Peyer's patch (tissue), 4 donors: ENCODE measurements at places on chromosomes 3 and 15. TPM values are rescaled to one million over a fixed set of nuclear protein-coding genes. Genes with fewer than 3 reads are reported as not detected.

MYO1E gene
- 380 TPM for total RNA-seq

XCR1 gene
- total RNA-seq: not detected

SLC51B gene
- total RNA-seq: 242 TPM

TM4SF4 gene
- total RNA-seq: 170 TPM

IGSF10 gene
- total RNA-seq: 5.4 TPM

HCLS1 gene
- total RNA-seq: 161 TPM

ANKUB1 gene
- total RNA-seq: not detected

GHSR gene
- not detected for total RNA-seq

SAMMSON gene
- total RNA-seq: not detected

SMCO1 gene
- not detected for total RNA-seq

CHRM5 gene
- not detected for total RNA-seq

THRB gene
- 12.7 TPM for total RNA-seq

C2CD4B gene
- 1.8 TPM for total RNA-seq

- DNase-seq: no peak
- H3K4me1 ChIP-seq: no peaks in the 10 kb centered on the region
- H3K4me3 ChIP-seq: no peak overlapping the region
These were observed 250.5 kb upstream of the SETMAR start for GRCh38 chr3:4052706-4053105.

GRCh38 chr3:70358978-70359580, 46.6 kb upstream of the MDFIC2 start:
- H3K4me1 ChIP-seq: no peaks in the 10 kb centered on the region
- H3K27me3 ChIP-seq: no peaks in the 10 kb centered on the region
- H3K27ac ChIP-seq: no peak overlapping the region
- no peaks in the 10 kb centered on the region for H3K36me3 ChIP-seq
- no peak for DNase-seq

DNA sequence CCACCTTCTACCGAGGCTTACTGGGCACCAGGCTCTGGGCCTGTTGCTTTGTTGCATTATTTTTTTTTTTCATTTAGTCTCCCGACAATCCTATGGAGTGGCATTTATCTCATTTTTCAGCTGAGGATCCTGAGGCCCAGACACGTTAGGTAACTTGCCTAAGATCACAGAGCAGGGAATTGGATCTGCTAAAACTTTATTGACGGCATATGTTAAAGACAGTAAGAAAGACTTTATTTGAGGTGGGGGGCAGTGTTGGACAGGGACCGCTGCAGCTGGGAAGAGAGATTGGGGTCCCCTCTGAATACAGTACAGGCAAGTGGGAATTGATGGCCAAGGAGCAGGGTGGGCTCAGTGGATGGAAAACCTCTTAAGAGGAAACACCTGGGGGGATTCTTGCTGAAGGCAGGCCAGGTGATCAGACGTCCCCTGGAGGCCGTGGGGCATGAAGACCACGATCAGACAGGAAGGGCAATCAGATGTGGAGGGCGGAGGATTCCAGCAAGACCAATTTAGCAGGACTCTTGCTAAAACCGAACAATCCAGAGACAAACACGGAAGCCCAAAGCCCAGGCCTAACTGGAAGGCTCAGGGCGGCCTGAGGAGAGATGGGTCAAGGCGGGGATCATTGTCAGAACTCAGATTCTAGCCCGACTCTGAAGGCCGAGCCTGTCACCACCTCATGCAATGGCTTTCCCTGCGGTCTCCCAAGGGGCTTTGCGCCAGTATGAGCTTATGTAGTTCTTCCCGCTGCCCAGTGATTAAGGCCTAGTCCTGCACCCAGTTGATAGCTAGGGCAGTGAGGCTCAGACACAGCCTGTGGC, 53.7 kb downstream of the RGMA start:
- no peak overlapping the region for H3K27ac ChIP-seq
- H3K27me3 ChIP-seq: no peaks in the 10 kb centered on the region
- no peak overlapping the region for H3K4me3 ChIP-seq

- H3K4me3 ChIP-seq: no peak overlapping the region
- no peak for DNase-seq
- no peak overlapping the region for H3K27ac ChIP-seq
- H3K27me3 ChIP-seq: no peaks in the 10 kb centered on the region
- H3K4me1 ChIP-seq: no peaks in the 10 kb centered on the region
- no peaks in the 10 kb centered on the region for H3K36me3 ChIP-seq
These were observed 343.5 kb downstream of the EDEM1 start for GRCh38 chr3:5531039-5531438.

GRCh38 chr3:121626495-121626894, 33.3 kb downstream of the FBXO40 start:
- no peak overlapping the region for H3K27ac ChIP-seq
- H3K36me3 ChIP-seq: no peaks in the 10 kb centered on the region
- no peaks in the 10 kb centered on the region for H3K27me3 ChIP-seq
- H3K4me1 ChIP-seq: no peaks in the 10 kb centered on the region
- no peak for DNase-seq

- no peaks in the 10 kb centered on the region for H3K36me3 ChIP-seq
- H3K4me1 ChIP-seq: no peaks in the 10 kb centered on the region
- H3K27me3 ChIP-seq: no peaks in the 10 kb centered on the region
- no peak for DNase-seq
- H3K27ac ChIP-seq: no peak overlapping the region
- H3K4me3 ChIP-seq: no peak overlapping the region
These were observed 143.6 kb upstream of the SLITRK3 start for GRCh38 chr3:165339753-165340152.

DNA sequence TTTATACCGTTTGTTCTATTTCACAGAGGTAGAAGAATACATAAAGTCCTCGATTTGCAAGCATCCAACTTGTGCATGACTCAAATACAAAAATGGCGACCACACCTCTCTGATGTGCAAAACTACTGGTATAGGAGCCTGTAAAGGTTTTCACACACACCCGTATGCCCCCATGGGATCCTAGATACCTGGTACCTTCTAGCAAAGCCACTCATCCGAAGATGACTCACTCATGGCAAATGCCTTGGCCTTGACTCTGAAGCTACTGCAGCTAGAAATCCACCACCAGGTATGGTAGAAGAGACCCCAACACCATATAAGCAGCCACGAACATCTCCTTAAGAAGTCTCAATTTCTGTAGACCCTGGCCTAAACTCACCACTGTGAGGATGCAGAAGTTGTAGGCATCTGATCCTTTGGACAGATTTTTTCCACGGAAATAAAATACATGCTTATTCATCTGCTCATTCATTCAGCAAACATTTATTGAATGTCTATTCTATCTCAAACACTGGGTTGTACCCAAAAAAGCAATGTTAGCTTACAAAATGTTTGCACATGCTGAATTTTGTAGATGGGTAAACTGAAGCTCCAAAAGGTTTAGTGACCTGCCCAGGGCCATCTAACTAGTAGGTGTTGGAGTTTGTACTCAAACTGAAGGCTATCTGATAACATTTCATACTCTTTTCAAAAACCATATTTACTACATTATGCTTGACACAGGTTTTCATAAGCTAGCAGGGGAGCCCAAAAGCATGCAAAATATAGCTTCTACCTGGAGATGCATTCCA, 158.8 kb downstream of the RORA start:
- no peaks in the 10 kb centered on the region for H3K4me1 ChIP-seq
- no peak overlapping the region for H3K4me3 ChIP-seq
- no peaks in the 10 kb centered on the region for H3K36me3 ChIP-seq
- no peak overlapping the region for H3K27ac ChIP-seq
- no peaks in the 10 kb centered on the region for H3K27me3 ChIP-seq
- DNase-seq: no peak

- H3K4me3 ChIP-seq: no peak overlapping the region
- no peaks in the 10 kb centered on the region for H3K36me3 ChIP-seq
- H3K4me1 ChIP-seq: peaks cover 8% of the 10 kb centered on the region
- H3K27ac ChIP-seq: no peak overlapping the region
These were observed 14.1 kb downstream of the EPHB3 start for GRCh38 chr3:184575701-184576100.

GRCh38 chr3:147661916-147662315, 252.8 kb downstream of the ZIC1 start:
- no peaks in the 10 kb centered on the region for H3K4me1 ChIP-seq
- no peak overlapping the region for H3K4me3 ChIP-seq
- H3K36me3 ChIP-seq: no peaks in the 10 kb centered on the region
- no peaks in the 10 kb centered on the region for H3K27me3 ChIP-seq
- no peak overlapping the region for H3K27ac ChIP-seq

DNA sequence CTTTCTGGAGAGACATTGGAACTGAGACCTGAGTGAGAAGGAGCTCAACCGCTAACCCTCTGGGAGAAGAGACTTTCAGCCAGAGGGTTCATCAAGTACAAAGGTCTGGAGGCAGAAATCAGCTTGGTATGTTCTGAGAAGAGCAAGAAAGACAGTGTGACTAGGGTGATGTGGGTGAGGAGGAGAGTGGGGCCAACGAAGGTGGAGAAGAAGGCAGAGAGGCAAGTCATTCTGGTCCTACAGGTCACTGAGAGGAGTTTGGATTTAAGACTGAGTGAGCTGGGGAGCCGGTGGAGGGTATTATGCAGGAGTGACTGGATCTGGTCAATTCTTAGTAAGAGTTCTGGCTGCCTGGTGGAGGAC, 12.2 kb downstream of the XIRP1 start:
- peak overlapping the region; percentile 38 for H3K4me3 ChIP-seq
- peaks cover 17% of the 10 kb centered on the region for H3K4me1 ChIP-seq
- DNase-seq: no peak
- H3K36me3 ChIP-seq: no peaks in the 10 kb centered on the region
- H3K27ac ChIP-seq: peak overlapping the region; percentile 39

DNA sequence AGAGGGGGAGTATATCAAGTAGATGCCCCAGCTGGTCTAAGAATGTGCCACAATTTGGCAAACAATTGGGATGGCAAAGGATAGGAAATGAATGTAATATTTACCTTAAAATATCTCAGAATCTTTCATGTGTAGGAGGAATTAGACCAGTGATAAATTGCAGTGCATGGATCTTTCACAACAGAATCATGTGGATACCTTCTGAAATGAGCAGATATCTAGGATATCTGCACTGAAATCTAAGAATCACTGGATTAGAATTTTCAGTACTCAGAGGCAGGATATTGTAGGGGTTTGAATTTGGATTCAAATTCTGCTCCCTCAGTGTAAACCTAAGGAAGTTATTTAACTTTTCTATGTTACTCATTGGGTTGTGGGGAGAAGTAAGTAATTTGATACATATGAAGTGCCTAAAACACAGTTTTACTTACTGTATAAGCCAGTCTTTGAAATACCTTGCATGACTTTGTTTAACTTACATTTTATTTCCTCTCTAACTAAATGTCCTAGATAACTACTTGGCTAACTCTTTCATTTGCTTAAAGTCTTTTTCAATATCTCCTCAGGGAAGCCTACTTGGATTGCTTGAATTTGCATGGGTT, 8.8 kb downstream of the IL1RAP start:
- H3K27ac ChIP-seq: no peak overlapping the region
- DNase-seq: no peak
- no peak overlapping the region for H3K4me3 ChIP-seq

GRCh38 chr3:108090049-108090700, 656 bp downstream of the CD47 start:
- DNase-seq: peak; percentile 69
- peak overlapping the region; percentile 95 for H3K4me3 ChIP-seq
- no peaks in the 10 kb centered on the region for H3K36me3 ChIP-seq

DNA sequence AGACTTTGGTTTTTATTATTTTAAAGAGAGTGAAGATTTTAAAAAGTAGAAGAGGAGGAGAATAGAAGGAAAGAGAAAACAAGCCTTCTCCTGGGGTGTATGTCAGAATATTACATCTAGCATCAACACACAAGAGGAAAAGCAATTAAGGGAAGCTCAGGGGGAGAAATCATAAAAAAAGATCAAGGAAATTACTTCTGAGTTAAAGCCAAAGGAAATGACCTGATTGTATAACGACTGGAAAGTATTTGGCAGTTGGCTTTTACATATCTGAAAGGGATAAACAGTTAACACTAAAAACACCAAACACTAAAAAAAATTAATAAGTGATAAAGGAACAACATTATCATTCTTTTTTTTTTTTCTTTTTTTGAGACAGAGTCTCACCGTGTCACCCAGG, 58.4 kb downstream of the CPNE4 start:
- H3K36me3 ChIP-seq: no peaks in the 10 kb centered on the region
- H3K27ac ChIP-seq: no peak overlapping the region
- H3K4me1 ChIP-seq: no peaks in the 10 kb centered on the region
- no peak for DNase-seq

GRCh38 chr3:123686251-123686650, 101.4 kb upstream of the HACD2 start:
- no peak overlapping the region for H3K4me3 ChIP-seq
- peaks cover 20% of the 10 kb centered on the region for H3K4me1 ChIP-seq
- no peak for DNase-seq
- H3K36me3 ChIP-seq: no peaks in the 10 kb centered on the region

DNA sequence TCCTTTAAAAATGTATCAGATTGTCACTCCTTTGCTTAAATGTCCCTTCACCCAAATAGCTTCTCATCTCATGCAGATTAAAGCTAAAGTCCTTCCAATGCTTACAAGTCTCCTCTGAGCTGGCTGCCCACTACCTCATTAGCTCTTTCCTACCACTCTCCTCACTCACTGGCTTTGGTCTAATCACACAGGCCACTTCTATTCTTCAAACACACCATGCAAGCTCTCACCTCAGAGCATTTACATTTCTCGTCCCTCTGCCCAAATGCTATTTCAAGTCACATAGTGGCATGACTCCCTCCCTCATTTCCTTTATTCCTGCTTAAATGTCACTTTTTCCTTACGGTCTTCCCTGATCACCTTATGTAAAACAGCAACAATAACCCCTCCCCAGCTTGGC, 110.6 kb upstream of the CMC1 start:
- H3K36me3 ChIP-seq: no peaks in the 10 kb centered on the region
- DNase-seq: no peak

DNA sequence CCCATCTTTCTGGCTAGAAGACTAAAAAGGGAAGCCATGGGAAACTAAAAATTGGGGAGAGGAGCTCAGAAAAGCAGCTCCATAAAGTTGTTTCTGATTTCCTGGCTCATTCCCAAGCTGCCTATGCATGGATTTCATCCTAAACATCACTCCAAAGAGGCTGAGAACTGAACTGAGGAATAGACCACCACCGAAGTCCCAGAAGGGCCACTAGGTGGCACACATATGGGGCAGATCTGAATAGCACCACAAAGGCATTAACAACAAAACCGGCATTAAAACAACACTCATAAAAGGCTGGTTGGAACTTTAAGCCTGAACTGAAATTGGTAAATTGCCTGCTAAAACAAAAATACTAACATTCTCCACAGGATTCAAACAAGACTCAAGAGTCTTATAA, 106.3 kb downstream of the PLD1 start:
- H3K36me3 ChIP-seq: no peaks in the 10 kb centered on the region
- no peak overlapping the region for H3K4me3 ChIP-seq
- DNase-seq: peak; percentile 58
- no peaks in the 10 kb centered on the region for H3K27me3 ChIP-seq
- no peaks in the 10 kb centered on the region for H3K4me1 ChIP-seq

DNA sequence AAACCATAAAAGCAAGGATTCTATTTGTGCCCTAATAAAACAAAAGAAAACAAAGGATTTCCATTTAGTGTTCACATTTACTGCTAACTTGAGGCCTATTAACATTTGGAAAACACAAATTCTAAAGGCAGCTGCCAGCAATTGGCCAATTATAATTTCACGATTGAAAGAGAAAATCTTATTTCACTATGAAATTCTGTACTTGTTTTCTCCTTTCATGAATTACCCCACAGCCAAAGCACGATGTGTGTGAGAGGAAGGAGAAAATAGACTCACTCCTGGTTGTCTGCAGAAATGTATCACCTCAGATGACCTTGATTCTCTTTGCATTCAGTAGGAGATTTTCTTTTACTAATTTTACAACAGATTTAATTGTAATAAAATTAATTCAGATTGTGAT, 242.8 kb upstream of the GBE1 start:
- DNase-seq: no peak
- no peak overlapping the region for H3K27ac ChIP-seq
- no peaks in the 10 kb centered on the region for H3K36me3 ChIP-seq
- H3K4me1 ChIP-seq: no peaks in the 10 kb centered on the region
